Caudate nucleus (tissue), 63 donors: ENCODE measurements at places on chromosomes 6 and 20.

DNA sequence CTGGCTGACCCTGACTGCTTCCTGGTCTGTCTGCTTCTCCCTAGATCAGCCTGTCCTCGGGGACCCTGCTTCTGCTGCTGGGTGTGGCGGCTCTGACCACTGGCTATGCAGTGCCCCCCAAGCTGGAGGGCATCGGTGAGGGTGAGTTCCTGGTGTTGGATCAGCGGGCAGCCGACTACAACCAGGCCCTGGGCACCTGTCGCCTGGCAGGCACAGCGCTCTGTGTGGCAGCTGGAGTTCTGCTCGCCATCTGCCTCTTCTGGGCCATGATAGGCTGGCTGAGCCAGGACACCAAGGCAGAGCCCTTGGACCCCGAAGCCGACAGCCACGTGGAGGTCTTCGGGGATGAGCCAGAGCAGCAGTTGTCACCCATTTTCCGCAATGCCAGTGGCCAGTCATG lies 6.3 kb downstream of the NRSN2 start:
- no peak for DNase-seq

DNA sequence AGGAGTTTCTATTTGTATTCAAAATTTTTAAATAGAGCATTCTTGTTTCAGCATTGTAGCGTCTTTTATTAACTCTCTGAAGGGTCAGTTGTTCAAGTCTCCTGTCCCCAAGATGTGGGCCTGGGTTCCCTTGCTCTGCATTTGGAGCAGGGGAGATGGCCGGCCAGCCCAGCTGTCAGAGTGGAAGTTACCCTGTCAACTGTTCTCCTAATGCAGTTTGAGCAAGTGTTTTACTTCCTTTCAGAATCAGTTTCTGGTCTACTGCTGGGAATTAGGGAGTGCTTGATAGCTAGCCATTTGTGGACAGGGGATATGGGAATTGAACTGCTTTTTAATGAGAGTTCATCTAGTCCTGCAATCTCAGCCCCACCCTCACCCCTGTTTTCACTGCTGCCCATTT lies 116.6 kb downstream of the QKI start:
- no peak for DNase-seq

DNA sequence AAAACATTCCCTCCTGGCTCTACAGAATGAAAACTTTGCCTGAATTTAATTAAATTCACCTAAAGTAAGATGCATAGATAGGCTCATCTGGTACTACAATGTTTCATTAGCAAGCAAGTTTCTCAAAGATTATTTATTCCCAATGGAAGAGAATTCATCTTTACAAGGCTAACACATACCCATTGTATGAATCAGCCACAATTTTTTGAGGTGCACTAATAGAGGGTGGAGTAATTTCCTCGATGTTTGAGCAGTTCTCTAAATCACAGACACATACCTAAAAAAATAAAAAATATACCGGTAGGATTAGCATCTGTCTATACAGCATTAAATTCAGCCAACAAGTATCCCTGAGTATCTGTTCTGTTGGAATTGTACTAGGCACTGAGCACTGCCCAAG lies 32.7 kb downstream of the ROS1 start:
- DNase-seq, result no peak

DNA sequence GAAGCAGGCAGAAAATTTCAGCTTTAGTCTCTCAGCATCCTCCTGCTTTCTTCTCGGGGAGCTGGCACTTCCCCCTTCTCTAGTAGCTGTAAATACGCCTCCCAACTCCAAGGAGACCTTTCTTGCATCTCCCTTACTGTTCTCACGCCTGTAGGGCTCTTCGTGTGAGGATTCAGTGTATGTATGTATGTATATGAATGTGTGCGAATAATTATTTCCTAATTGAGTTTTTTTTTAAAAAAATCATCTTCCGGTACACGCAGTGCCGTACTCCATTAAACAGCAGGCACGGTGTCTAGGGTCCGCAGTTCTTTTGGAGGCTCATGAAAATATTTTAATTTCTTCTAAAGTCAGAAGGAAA lies 85.4 kb downstream of the HFE start:
- no peak for DNase-seq

GRCh38 chr6:159831373-159831679 lies 31.2 kb downstream of the PNLDC1 start:
- no peak for DNase-seq
